Panc1 (cell line): ENCODE measurements at places on chromosomes 12 and 14.

DNA sequence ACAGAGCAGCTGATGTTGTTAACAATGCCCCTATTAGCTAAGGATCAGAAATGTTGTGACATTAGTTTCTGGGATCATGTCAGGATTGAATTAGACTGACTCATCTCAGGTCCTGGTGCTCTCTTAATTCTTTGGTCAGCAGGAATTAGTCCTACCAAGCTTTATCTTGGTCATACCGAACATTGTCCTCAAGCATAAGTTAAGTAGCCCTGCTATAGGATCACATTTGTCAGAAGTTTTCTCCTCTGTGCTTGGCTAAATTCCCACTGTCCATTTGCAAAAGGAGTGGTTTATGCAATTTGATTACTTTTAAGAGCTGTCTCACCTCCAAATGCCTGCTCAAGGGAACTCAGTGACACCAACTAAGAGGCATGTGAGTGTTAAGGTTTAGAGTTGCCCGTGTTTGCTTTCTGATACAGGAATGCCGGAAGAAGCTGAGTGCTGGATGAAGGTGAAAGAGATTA is 48.4 kb upstream of the IFNG-AS1 start:
- no peak for DNase-seq

GRCh38 chr12:119615518-119616475 is 22.2 kb downstream of the TMEM233 start:
- DNase-seq, result no peak

DNA sequence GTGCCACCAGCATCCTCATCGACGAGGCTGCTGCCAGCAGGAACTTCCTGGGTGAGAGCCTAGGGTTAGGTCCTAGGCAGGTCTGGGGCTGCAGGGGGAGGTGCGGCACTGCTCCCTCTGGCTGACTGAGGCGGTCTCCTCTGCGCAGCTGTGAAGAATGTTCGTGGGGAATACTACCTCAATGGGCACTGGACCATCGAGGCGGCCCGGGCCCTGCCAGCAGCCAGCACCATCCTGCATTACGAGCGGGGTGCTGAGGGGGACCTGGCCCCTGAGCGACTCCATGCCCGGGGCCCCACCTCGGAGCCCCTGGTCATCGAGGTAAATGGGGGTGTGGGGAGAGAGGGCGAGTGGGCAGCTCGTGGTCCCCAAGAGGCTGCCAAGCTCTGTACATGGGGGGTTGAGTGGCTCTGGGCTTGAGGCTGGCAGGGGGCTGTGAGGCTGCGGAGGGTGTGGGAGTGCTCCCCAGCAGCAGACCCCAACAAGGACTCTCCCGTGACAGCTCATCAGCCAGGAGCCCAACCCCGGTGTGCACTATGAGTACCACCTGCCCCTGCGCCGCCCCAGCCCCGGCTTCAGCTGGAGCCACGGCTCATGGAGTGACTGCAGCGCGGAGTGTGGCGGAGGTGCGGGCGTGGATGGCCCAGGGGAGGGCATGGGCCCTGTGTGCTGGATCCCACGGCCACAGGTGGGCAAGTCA is 14.4 kb downstream of the PAPLN start:
- DNase-seq, result no peak

GRCh38 chr14:90483571-90483974 is 86.7 kb downstream of the CALM1 start:
- DNase-seq, result no peak

- no peak for DNase-seq
These were observed 174.0 kb upstream of the DIO2 start for GRCh38 chr14:80385336-80385735.

DNA sequence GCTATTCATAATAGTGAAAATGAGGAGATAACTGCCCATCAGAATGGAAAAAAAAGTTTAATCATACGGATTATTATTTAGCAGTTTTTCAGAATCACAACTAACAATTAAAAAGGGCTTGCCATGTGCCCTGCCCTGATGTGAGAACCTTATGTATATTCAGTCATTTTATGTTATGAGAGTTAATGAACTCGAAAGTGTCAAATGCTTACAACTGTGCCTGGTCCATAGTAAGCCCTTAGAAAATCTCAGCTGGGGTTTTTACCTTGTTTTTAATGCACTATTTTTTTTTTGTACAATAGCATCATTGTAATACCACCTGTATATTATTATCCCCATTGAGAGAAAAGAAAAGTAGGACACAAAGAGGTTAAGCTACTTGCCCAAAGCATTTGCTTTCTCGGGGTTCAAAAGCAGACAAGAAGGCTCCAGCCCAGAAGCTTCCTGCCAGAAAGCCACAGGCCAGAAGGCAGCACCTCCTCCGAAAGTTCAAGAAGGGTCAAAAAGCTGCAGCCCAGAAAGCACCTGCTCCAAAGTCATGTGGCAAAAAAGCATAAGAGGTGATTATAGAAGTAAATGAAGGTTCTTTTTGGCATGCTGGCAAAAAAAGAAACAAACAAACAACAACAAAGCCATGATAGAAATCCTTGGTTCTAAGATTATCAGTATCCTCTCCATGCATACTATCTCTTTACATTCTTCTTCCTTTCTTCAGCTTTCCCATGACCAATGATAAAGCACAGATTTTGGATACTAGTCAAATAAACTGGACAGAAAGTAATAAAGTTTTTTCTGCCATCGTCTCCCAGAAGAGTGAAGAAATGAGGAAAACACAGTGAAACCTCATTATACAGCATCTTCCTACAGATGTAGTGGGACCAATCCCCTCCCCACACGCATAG is 59.1 kb upstream of the NAP1L1 start:
- no peak for DNase-seq

DNA sequence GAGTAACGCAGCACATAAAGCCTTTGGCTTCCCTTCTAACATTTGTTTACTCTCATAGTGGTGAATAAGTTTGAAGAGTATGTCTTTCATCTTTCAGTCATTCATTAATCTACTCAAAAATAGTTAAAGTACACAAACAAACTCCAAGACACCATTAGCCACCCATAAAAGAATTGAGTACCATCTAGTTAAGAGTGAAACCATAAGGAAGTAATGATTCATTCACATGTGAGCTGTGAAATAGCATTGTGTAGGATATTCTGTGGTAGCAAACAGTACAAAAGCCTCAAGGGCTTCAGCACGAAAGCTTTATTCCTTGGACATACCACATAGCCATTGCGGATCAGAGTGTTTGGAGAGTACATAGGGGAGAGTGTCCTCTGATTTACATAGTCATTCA is 13.9 kb downstream of the SYT1 start:
- no peak for DNase-seq

DNA sequence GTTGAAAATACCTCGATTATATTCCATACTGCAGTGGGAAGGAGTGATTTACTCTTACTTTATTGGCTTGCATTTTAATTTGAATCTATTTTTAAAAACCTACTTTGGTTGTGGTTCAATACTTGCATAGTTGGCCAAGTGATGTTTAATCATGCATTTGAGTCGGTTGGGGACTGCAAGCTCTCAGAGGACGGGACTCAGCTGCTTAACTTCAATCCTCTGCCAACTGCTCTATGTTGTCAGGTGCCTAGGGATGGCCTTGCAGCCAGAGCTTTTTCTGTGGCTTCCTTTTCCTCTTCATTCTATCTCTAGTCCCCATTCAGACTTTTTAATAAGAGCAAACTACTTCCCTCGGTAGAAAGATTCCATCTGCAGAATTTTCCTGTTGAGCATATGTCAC is 53.4 kb upstream of the KRR1 start:
- DNase-seq, result no peak

GRCh38 chr14:89369656-89370055 is 47.4 kb downstream of the FOXN3 start:
- DNase-seq, result no peak

GRCh38 chr14:53979747-53980642 is 23.4 kb upstream of the BMP4 start:
- DNase-seq, result no peak

DNA sequence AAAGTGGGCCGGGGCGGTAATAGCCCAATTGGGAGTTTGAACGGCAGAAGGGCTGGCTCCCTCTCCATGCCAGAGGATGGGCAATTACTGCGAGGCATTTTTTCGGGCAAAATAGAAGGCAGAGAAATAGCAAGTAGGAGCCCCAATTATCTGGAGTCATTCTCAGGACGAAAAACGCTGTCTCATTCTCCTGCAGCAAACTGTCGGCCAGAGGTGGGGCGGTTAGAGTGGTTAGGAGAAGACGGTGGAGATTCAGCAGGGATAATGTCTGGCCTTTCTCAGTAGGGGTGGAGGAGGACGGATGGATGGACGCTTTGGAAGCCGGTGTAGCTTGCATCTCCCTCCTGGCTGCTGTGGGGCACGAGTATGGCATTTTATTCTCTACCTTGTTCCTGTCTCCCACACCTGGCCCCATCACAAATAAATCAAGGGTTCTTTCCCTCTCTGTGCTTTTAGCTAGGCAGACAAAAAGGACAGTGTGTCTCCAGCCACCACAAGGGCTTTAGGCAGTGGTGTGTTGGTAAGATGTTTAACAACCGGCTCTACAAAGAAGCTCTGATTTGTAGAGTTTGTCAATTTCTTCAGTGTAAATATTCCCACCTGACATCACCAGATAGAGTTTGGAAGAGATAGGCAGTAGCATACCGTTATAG is 140.5 kb upstream of the LHX5 start:
- no peak for DNase-seq

- DNase-seq, result no peak
These were observed 222.3 kb upstream of the NAV3 start for GRCh38 chr12:77608271-77608824.

GRCh38 chr14:78852040-78852439 is 681.9 kb downstream of the NRXN3 start:
- no peak for DNase-seq

- DNase-seq, result no peak
These were observed 21.9 kb upstream of the ZFP36L1 start for GRCh38 chr14:68814539-68815297.
